Motor neuron (in vitro differentiated cells): ENCODE measurements at places on chromosomes 7 and 10. TPM values are rescaled to one million over a fixed set of nuclear protein-coding genes. Genes with fewer than 3 reads are reported as not detected.

ZDHHC4 gene
- total RNA-seq: 39.6 and 43.4 TPM in 2 replicates

ERV3-1 gene
- 13.0 and 14.7 TPM in 2 replicates for total RNA-seq

KLF6 gene
- total RNA-seq: 23.7 and 28.2 TPM in 2 replicates

CHN2 gene
- total RNA-seq: 25.3 and 28.8 TPM in 2 replicates

ARHGEF5 gene
- 1.0 and 1.4 TPM in 2 replicates for total RNA-seq

ANKRD30A gene
- 0.06 TPM in 1 of 2 replicates, not detected in the other for total RNA-seq

TMEM60 gene
- total RNA-seq: 28.2 and 29.2 TPM in 2 replicates

KAZALD1 gene
- total RNA-seq: 0.41 and 1.1 TPM in 2 replicates

ZNF736 gene
- 0.22 and 3.5 TPM in 2 replicates for total RNA-seq

TMEM168 gene
- 11.9 and 13.2 TPM in 2 replicates for total RNA-seq

SPDYE5 gene
- 0.59 and 0.76 TPM in 2 replicates for total RNA-seq

WDFY4 gene
- total RNA-seq: 0.05 and 0.13 TPM in 2 replicates

GNAT3 gene
- not detected in 2 replicates for total RNA-seq

ATOH7 gene
- total RNA-seq: 1.7 and 2.2 TPM in 2 replicates

CNTNAP2 gene
- 19.8 and 24.9 TPM in 2 replicates for total RNA-seq

ENKUR gene
- 6.5 and 7.9 TPM in 2 replicates for total RNA-seq

PILRA gene
- 1.6 TPM in 2 replicates for total RNA-seq

CUZD1 gene
- total RNA-seq: 5.1 and 6.4 TPM in 2 replicates

RAPGEF5 gene
- total RNA-seq: 5.7 and 7.4 TPM in 2 replicates

FOXP2 gene
- total RNA-seq: 1.1 and 1.3 TPM in 2 replicates

SPDYE2B gene
- total RNA-seq: 0.29 TPM in 1 of 2 replicates, not detected in the other

PSPH gene
- 30.2 and 33.0 TPM in 2 replicates for total RNA-seq

RNF148 gene
- total RNA-seq: 0.26 and 0.37 TPM in 2 replicates

GCK gene
- 4.1 and 5.0 TPM in 2 replicates for total RNA-seq

CNNM2 gene
- 4.4 and 4.5 TPM in 2 replicates for total RNA-seq

POU6F2 gene
- total RNA-seq: 10.3 and 10.7 TPM in 2 replicates

RELN gene
- total RNA-seq: 0.36 and 0.43 TPM in 2 replicates

EN2 gene
- total RNA-seq: 0.10 and 0.11 TPM in 2 replicates

SORBS1 gene
- 34.0 and 35.7 TPM in 2 replicates for total RNA-seq

SH2D4B gene
- 0.52 and 1.3 TPM in 2 replicates for total RNA-seq

AZGP1 gene
- 1.2 and 1.6 TPM in 2 replicates for total RNA-seq

RAB11FIP2 gene
- total RNA-seq: 44.1 and 45.1 TPM in 2 replicates

GLI3 gene
- 0.38 and 1.1 TPM in 2 replicates for total RNA-seq

OR2A5 gene
- total RNA-seq: 0.09 and 0.21 TPM in 2 replicates

LEP gene
- 0.44 and 0.62 TPM in 2 replicates for total RNA-seq

ACSM6 gene
- total RNA-seq: not detected in 2 replicates

GALNT17 gene
- total RNA-seq: not detected in 2 replicates
